ENCODE measurements at places on chromosomes 11 and 22. TPM values are rescaled to one million over a fixed set of nuclear protein-coding genes. Genes with fewer than 3 reads are reported as not detected.

F2 gene
- 0.19 TPM for total RNA-seq

DDTL gene
- total RNA-seq, result 1.0 TPM

TANGO2 gene
- total RNA-seq, result 35.2 TPM

MS4A6E gene
- total RNA-seq, result 1.3 TPM

CELSR1 gene
- total RNA-seq, result 2.3 TPM

ZNRF3 gene
- total RNA-seq, result 11.8 TPM

ACR gene
- total RNA-seq, result 1.6 TPM

PLAAT3 gene
- 52.5 TPM for total RNA-seq

TST gene
- total RNA-seq, result 9.7 TPM

FLRT1 gene
- 0.60 TPM for total RNA-seq

SNX32 gene
- total RNA-seq, result 0.39 TPM

MS4A3 gene
- total RNA-seq, result not detected

IGSF9B gene
- 59.7 TPM for total RNA-seq

FDXACB1 gene
- total RNA-seq, result 1.4 TPM

CALCA gene
- total RNA-seq, result 0.97 TPM

GLYAT gene
- not detected for total RNA-seq

LDHAL6A gene
- not detected for total RNA-seq

OR5AK2 gene
- total RNA-seq, result not detected

OR4D5 gene
- not detected for total RNA-seq

FAM180B gene
- 1.7 TPM for total RNA-seq

RBMXL2 gene
- not detected for total RNA-seq

RRM1 gene
- 33.5 TPM for total RNA-seq

PNPLA5 gene
- total RNA-seq, result not detected

Data from aorta (tissue), 5 donors.